ENCODE measurements at places on chromosomes 7 and 10. TPM values are rescaled to one million over a fixed set of nuclear protein-coding genes. Genes with fewer than 3 reads are reported as not detected.
A peak's percentile ranks its signal among the peaks of the same experiment; 100 is the strongest.

DNA sequence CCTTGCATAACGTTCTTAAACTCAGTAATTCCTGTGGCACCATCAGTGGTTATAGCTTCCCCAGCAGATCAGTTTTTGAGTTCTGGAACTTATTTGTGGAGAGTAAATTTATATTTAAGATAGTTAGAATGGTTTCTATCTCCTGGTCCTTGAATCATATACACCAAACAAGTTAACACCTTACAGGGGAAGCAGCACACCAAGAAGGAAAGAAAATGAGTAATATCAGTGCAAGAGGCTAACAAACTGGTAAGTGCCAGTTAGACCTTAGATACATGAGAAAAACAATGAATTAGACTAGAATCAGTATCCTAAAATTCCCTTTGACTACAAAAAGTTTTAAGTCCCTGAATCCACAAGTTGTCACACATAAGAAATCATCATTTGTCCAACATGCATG lies 54.2 kb downstream of the ABI1 start:
- no peak for DNase-seq

DNA sequence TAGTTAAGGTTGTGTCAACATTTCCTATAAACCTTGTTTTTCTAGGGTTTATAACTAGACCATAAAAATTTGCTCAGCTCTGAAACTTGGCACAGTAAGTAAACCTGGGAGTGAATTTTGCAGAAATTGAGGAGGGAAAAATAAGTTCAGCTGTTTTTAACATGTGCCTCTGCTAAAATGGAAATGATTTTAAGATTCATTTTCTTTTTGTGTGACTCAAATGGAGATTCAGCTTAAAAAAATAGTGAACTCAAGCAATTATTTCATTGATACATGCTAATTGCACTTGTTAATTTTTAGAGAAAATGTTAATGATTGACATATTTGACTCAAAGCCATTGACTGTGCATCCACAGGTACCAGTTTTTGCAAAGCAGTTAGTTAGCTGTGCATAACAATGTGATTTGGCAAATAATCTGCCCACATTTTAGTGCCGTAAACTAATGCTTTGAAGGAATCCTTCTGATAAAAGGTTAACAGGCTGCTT lies 68.5 kb upstream of the ZNF438 start:
- no peak for DNase-seq

DNA sequence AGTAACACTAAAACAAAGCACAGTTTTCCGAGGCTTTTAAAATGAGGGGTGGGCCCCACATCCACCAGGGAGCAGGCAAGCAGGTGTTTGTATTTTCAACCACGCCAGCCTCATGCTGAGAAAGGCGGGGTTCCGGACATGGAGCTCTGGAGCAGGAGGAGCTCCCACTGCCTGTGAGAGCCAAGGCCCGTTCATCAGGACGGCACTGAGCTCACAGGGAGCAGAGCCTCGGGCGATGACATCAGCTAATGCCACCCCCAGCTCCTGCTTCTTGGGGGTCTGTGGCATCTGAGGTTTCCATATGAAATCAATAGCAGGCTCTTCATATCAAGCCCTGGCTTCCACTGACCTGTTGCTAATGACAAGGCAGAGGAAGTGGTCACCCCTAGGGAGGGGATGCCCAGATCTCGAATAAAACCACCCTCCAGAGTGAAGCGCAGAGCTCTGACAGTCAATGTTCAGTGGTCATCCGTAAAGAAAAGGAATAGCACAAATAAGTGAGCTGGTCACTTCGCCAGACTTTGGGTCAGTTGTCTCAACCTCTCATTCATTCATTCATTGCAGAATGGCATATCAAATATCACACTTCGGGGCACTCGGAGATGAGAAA lies 89.1 kb downstream of the TNS3 start:
- DNase-seq: no peak

- peak; percentile 41 for DNase-seq
Observed at GRCh38 chr10:113992471-113993011, 51.1 kb upstream of the ADRB1 start.

DNA sequence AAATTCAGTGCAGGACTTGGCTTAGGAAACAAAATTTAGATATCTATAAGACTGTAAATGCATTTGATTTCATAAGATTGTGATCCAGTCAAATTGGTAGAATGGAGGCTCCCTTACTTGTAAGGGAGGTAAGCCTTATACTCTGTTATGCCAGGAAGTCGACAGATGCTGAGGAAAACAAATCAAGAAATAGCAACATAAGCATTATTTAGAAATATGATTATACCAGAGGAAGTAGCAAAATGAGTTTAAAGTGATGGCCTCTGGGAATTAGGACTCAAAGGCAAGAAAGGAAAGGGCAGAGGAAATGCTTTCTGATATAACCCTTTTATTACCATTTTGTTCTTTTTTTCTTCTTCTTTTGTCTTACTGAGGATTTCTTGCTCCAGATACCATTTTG lies 40.5 kb upstream of the MTPAP start:
- DNase-seq: no peak

- DNase-seq: no peak
Observed at GRCh38 chr10:70317272-70317942, 33.6 kb upstream of the NPFFR1 start.

GRCh38 chr7:128103498-128104107 lies 72.4 kb upstream of the LRRC4 start:
- peak; percentile 78 for DNase-seq

GRCh38 chr10:91378061-91378460 lies 32.1 kb upstream of the HECTD2 start:
- no peak for DNase-seq

GRCh38 chr10:95440756-95441546 lies 120.2 kb downstream of the SORBS1 start:
- DNase-seq: no peak

DNA sequence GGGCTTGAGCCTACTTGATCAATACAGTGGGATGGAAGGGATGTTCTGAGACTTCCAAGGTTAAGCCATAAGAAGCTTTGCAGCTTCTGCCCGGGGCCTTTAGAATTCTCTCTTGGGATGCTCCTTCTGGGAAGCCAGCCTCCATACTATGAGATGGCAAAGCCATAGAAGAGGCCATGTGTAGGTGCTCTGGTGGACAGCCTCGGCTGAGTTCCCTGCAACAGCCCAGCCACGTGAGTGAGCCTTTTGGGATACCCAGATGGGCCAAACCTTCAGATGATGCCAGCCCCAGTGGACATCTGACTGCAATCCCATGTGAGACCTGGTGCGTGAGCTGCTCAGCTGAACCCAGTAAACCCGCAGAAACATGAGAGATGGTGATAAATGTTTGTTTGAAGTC lies 370.6 kb downstream of the RPS24 start:
- DNase-seq: no peak

DNA sequence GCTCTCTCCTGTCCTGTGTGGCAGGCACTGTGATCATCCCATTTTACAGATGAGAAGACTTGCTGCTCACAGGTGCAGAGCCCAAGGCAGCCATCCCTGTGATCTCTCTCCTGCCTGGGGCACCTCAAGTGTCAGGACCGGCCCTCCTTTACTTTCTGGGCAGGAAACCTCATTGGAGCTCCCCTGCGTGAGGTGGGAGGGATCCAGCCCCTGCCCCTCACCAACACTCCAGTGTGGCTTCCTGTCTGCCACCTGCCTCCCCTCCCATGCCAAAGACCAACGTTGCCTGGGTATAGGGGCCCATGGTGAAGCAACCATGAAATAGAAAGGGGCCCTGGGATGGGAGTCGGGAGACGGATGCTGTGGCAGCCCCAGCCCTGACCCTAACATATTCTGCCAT lies 91.2 kb upstream of the MYL10 start:
- no peak for DNase-seq

- no peak for DNase-seq
Observed at GRCh38 chr7:149459201-149459539, 1.7 kb downstream of the ZNF777 start.

DNA sequence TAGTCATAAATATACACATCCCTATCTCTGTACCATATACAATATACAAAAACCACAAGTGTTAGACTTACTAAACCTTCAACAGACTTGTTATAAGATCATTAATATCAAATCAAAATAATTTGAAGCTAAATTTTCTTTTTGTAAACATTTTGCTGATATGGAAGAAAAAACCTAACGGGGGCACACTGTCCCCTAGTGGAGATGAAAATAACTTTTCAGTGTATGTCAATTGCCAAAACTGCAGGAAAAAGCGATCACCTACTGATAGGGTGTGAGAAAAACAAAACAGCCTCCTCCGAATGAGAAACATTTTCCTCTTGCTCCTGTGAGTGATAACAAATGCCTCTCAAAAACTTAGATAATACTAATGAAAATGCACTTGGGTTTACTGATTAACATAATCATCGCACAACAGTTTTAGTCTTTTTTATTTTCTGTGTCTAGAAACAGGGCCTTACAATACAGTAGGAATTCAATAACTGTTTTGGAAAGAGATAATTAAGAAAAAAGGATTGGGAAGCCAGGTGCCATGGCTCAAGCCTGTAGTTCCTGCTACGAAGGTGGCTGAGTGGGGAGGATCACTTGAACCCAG lies 322.7 kb downstream of the CRPPA start:
- DNase-seq: no peak

DNA sequence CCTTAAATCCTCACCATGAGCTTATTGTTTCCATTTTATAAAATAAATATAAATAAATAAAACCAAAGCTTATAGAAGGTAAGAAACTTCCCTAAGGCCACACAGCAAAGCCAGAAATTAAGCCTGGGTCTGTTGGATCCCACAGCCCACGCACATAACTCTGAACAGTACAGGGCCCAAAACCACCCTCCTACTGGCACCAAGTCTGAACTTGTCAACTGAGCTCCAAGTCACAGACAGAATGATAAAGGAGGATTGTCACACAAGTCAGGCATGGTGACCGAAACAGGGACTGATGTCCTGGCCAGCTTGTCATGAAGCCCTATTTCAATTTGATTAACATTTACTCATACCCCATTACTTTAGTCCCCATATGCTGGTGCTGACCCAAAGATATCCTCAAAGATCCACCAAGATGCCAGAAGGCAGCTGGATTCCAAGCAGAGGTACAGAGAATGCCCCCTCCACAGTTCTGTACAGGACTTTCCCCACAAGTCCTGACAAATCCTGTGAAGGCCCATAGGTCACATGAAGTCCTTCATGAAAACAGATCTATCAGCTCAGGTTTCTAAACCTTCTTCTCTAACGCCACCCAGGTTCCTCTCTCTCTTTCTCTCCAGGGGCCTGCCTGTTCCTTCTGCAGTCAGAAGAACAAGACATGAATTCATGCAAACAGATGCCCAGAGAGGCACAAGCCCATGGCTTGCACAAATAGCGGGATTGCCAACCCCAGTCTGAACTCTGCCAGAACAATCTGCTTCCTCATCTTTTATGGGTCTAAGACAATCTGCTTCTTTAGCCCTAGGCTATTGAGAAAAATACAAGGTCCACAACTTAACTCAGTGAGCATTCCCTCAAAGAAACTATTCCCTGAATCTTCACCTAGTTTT lies 60.9 kb downstream of the GLI3 start:
- no peak for DNase-seq

- no peak for DNase-seq
Observed at GRCh38 chr10:86283466-86284287, 82.9 kb downstream of the GRID1 start.

GRCh38 chr7:128871050-128871449 lies 8.4 kb downstream of the ATP6V1F start:
- no peak for DNase-seq

DNA sequence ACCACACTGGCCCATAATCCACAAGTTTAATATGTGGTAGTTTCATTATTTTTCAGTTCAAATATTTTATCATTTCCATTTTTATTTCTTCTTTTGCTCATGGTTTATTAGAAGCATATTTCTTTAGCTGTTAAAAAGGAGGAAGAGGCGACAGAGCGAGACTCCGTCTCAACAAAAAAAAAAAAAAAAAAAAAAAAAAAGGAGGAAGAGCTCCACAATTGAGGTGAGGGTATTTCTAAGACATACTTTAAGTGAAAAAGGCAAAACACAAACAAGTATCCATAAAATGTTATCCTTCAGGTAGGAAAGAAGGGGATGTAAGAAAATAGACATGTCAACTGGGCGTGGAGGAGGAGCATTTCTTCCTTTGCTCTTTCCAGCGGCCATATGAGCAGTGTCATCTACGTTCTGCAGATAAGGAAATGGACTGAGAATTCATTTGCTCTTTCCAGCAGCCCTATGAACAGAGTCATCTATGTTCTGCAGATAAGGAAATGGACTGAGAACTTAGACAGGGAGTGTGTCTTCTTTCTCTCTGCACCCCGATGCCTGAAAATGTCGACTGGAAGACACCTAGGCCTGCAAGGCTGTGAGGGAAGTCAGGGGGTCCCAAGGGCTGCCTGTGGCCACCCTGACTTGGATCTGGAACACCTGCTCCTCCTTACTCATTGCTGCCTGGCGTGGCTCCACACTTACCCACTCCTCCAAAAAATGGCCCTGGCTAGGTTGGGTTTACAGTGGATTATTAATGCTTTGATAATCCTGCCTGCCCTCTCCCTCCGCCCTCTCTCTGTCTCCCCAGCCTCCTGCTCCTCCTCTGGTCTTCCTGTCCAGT lies 18.9 kb upstream of the RAMP3 start:
- no peak for DNase-seq

DNA sequence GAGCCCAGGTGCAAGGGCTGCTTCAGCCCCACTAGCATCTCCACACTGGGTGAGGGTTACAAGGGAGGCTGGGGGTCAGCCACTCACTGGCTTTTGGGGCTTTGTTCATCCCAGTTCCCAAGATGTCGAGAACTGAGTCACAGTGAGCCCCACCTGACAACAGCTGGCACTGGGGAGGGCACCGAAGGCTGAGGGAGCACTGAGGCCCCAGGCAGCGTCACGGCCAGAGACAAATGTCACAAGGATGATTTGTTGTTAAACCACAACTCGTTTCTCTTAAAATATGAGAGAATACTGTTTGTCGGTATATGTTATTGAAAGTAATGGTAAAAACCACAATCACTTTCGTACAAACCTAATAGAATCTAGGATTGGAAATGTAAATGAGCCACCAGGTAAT lies 219.9 kb downstream of the CELF2 start:
- DNase-seq: no peak

- no peak for DNase-seq
Observed at GRCh38 chr7:129494041-129494440, 8.3 kb upstream of the SMKR1 start.

- DNase-seq: no peak
Observed at GRCh38 chr7:142420554-142421362, 162.9 kb upstream of the PRSS58 start.

Gene NPC1L1
- total RNA-seq: not detected

Gene FAM25A
- total RNA-seq: not detected

Gene FKBP9
- total RNA-seq: 143 TPM

Gene TBATA
- total RNA-seq: not detected

Gene ITGB8
- total RNA-seq: 4.8 TPM

Gene AKR1C8
- total RNA-seq: 0.25 TPM

Gene CLCN1
- not detected for total RNA-seq
